ENCODE measurements at places on chromosomes 13 and 19.

GRCh38 chr19:45098521-45099466 is 5.8 kb downstream of the PPP1R37 start:
- peak; percentile 49 for DNase-seq

DNA sequence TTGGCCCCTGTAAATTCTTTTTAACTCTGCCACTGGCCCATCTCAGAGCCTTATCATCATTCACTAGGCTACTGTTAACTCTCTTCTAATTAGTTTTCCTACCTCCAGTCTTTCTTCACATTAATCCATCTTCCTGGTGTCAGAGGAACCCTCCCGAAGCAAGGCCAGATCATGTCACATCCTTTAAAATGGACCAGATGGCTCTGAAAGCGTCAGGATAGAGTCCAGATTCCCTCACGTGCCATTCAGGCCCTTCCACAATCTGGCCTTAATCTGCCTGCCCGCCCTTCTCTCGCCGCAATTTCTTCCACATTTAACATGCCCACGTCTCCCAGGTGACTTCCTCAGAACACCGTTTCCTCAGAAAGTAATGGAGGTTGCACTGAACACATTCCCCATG is 86.5 kb downstream of the RFC3 start:
- DNase-seq: no peak

DNA sequence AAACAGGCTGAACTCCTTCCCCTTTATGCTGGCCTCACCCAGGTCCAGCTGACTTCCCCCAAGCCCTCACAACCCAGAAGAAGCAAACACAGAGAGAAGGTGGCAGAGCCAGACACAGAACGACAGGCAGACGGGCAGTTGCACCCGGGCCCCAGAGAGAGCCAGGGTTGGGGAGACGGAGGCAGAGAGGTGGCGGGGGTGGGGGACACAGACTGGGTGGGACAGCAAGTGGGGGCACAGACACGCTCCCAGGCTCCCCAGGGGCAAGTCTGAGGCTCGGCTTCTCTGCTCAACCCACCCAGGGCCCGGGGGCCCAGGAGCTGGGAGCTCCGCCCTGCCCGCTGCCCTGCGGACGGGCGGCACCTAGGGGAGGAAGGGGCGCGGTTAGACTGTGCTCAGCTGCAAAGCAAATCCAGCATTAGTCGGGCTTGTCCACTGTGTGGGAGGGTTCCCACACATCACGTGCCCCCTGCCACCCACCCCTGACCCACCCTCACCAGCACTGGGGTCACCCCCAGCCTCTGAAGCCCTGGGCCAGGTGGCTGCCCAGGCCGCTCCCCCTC is 31.3 kb upstream of the ASF1B start:
- DNase-seq: no peak

DNA sequence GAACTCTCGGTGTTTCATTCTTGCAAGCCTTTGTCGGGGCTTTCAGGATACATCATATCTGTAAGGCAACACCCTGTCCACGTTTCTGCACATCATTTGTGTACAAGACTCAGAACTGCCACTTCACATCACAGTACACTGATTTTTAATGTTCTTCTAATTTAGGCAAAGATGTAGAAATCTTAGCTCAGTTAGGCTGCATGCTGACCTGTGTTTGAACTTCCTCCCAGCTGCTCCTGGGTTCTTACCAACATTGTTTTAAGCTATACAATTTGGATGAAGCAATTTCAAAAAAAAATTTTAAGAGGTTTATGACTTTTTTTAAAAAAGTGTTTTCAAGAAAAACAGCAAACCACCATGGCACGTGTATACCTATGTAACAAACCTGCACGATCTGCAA is 1047.9 kb upstream of the SLC10A2 start:
- no peak for DNase-seq

GRCh38 chr19:44767295-44768180 is 10.2 kb upstream of the CBLC start:
- no peak for DNase-seq

GRCh38 chr13:113632706-113633484 is 25.1 kb downstream of the ATP4B start:
- peak; percentile 4 for DNase-seq

DNA sequence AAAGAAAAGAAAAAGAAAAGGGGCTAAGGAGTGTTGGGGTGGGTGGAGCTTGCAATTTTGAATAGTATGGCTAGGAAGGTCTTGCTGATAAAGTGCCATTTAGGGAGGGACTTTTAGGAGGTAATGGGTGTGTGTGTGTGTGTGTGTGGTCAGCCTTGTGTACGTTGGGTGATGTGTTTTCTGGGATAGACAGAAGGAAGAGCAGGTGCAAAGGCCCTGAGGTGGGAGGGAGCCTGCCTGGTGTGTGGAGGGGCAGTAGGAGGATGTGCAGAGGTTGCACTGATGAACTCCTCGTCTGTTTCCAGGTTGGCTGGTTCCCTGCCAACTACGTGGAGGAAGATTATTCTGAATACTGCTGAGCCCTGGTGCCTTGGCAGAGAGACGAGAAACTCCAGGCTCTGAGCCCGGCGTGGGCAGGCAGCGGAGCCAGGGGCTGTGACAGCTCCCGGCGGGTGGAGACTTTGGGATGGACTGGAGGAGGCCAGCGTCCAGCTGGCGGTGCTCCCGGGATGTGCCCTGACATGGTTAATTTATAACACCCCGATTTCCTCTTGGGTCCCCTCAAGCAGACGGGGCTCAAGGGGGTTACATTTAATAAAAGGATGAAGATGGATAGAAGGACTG is 30.5 kb upstream of the ADGRE1 start:
- DNase-seq: no peak

- DNase-seq: no peak
These were observed 63.5 kb downstream of the TUBA3C start for GRCh38 chr13:19117913-19118739.

DNA sequence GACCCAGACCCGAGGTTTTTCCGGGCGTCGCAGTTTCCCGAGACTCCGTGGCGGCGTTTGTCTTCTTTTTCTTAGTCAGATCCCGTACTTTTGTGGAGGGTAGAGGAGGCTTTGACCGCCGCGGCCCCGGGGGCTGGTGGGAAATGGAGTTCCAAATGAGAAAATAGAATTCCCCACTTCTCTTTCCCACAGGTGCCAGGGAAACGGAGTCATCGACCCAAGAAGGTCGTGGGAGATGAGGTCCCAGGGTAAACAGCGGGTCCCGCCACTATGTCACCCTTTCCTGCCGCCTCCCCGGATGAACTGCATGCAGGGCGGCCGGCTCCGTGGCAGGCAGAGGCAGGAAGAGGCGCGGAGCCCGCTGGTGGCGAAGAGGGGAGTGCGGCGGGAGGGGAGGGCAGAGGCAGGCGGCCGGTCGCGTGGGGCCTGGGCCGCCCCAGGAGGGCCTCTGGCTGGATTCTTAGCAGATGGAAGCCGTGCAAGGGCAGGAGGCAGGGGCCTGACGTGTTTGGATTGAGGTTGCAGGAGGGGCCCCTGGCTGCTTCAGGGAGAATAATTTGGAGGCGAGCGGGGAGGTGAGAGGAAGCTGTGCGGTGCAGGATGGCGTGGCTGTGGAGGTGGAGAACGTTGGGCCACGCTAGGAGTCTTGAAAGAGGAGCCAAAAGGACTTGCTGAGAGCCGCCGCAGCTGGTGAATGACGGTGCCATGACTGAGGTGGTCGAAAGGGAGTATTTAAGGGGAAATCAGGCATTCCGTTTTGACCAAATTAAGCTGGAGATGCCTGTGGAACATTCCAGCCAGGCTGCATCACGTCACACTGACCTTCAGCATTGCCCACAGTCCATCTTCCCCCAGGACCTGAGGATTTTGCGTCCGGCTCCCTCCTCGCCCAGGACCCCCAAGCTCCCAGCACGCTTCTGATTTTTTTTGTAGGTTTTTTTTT is 11.7 kb downstream of the CYTH2 start:
- DNase-seq: peak; percentile 76

DNA sequence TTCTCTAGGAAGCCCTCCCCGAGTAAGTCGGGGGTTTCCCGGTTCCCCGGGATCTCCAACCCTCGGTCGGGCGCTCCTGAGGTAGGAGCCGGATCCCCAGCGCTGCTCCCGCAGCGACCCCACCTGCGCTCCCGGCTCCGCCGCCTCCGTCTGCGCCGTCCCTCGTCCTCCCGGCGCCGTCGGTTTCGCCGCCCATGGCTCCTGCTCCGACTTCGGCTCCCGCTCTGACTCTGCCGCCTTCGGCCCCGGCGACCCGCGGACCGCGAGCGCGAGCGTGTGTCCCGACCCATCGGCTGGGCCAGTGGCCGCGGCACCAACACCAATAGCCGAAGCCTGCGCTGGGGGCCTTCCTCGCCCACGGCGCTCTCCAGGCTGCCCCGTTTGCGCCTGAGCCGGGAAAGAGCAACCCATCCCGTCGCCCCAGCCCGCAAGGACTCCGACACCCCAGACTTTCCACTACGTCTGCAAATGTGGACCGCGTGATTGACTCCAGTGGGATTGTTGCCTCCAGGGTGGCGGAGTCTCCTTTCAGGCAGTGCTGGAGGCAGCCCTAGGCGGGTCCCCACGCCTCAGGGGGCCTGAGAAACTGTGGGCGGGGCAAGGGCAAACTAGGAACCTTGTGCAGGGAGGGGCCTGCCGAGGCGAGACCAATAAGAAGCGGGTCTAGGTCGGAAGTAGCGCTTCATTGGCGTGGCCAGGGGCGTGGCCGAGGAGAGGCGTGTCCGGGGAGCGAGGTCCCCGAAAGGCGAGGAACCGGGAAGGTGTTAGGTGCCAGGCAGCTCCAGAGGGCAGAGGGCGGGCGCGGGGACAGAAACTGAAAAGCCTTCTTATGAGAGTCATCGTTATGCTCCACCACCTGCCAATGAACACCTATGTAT is at the start of gene CACTIN:
Gene CACTIN (minus strand): TSS at position 318 of the 878 bp plus-strand sequence. CDS start 28 bp downstream, at position 290.
- peak; percentile 99 for DNase-seq

GRCh38 chr19:35023428-35023827 is 6.8 kb upstream of the SCN1B start:
- no peak for DNase-seq

GRCh38 chr19:28126135-28126898 is 1086.6 kb downstream of the UQCRFS1 start:
- DNase-seq: no peak

DNA sequence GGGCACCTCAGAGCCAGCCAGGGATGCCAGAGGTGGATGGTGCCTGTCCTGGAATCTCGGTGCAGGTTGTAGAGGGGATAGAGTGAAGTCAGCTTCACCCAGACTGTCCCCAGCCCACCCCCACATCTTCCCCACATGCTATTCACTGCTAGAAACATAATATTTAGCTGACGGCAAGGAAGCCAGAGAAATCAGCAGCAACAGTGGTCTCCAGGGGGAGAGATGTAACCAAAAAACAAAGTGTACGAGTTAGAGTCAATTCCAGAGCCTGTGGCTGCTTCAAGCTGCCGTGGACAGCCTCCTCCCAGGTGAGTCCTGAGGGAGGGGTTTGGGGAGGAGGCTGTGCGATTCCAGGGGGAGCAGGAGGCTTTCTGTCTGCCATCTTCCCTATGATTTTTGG is 97.6 kb downstream of the ZNF536 start:
- DNase-seq: no peak

DNA sequence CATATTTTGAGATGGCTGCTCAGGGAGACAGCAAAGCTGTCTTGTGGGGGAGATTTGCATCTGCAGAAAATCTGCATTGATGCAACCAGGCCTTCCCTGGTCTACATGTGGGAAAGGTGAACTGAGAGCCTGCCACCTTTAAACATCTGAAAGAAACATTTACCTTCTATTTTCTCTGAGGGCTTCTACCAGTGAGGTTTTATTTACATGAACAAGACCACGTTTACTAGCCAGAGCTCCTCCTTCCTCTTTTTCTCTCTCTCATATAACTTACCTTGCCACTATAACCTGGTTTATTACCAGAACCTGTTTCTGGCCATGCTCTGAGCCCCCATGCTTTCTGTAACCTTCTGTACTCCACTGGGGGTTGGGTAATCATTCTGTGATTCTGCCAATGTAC is 14.4 kb upstream of the RUBCNL start:
- DNase-seq: no peak

DNA sequence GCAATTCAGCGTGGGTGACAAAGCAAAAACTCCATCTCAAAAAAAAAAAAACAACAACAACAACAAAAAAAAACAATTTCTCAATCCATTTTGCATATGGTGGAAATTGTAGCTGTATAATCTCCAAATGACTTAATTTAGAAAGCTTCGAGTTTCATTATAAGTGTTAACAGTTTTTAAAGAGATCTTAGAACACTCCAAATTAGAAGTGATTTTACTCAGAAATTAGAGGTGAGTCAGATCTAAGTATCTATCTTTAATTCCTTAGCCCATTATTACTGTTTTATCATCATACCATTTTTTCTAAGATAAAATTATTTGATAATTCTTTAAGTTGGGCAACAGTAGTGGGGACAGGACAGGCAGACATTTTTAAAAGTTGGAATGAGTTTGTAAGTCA is 60.5 kb downstream of the ZMYM2 start:
- no peak for DNase-seq

- no peak for DNase-seq
These were observed 32.2 kb upstream of the RANBP3 start for GRCh38 chr19:6010107-6010506.

GRCh38 chr19:40321076-40321475 is 27.1 kb downstream of the C19orf47 start:
- no peak for DNase-seq

GRCh38 chr13:48437371-48437770 is 24.5 kb upstream of the LPAR6 start:
- peak; percentile 78 for DNase-seq

- DNase-seq: peak; percentile 32
These were observed 49.8 kb downstream of the KATNAL1 start for GRCh38 chr13:30257468-30258099.

DNA sequence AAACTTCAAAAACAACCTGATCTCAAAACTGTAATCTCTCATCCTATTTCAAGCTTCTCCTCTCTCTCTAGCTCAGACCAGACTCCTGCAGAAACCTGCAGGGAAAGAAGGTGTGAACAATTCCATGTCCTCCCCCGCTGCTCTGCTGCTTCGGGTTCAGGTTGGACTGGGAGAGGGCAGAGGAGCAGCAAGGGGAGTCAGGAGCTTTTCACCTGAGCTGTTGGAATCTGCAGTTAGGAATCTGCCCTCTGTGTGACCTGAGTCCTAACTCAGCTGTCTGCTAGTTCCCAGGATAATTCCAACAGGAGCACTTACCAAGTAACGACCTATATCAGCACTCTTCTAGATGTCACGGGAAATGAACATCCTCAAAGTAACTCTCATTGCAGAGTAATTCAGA is 118.3 kb downstream of the DNAJC15 start:
- DNase-seq: no peak

DNA sequence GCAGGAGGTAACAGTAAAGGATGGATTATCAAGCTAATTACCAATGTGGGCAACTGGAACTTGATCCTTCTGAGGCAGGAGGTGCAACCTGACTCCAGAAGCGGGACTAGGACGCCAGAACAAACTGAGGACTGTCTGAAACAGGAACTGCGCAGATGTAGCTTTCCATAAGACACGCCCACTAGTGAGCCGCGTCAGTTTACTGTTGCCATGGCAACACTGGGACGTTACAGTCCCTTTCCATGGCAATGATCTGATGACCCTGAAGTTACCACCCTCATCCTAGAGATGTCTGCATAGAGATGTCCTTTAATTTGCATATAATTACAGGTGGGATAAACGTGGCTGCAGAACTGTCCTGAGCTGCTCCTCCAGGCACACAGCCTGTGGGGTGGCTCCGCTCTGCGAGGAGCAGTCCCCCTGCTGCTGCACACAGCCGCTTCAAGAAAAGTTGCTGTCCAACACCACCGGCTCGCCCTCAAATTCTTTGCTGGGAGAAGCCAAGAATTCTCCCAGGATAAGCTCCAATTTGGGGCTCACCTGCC is 816.6 kb downstream of the UQCRFS1 start:
- no peak for DNase-seq

- no peak for DNase-seq
These were observed 7.3 kb downstream of the ATP4B start for GRCh38 chr13:113650731-113651148.

- no peak for DNase-seq
These were observed 30.1 kb downstream of the SCEL start for GRCh38 chr13:77565635-77566034.
